NCI-H1092 (cell line): ENCODE measurements at places on chromosomes 6 and 20.

- no peak for DNase-seq
Observed at GRCh38 chr6:56868687-56869086, 86.2 kb upstream of the BEND6 start.

- no peak for DNase-seq
Observed at GRCh38 chr6:108969776-108970175, 121.6 kb downstream of the ARMC2 start.

DNA sequence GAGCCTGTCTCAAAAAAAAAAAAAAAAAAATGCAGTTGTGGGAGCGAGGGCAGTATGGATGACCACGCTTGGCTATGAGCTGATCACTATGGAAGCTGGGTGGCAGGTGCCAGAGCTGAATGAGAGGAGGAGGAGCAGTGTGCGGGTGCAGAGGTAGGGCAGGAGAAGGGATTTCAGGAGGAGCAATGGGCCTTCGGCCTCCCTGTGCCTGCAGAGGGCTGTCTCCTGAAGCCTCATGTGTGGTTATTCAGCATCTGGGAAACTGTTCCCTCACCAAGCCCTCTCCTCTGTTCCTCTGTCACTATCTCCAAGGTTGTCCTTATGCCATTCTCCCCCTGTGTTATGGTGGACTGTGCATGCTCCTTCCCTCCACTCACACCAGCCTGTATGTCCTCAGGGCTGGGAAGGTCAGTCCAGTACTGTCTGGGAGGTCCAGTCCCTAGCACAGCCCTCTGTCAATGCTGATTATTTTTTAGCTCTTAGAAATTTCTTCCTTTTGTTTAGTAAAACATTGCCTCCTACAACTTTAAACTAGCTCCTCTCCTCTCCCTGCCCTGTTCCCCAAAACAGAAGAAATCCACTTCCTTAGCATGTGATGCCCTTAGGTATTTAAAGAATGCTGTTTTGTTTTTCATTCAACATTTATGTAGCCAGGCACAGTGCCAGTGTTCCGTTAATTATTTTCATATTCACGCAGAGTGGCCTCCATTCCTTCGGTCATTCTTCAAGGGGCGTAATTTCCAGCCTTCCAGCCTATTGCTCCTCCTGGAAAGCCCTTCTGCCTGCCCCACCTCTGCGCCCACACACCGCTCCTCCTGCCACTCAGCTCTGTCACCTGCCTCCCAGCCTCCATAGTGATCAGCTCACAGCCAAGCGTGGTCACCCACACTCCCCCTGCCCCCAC lies 48.9 kb downstream of the CNBD2 start:
- no peak for DNase-seq

DNA sequence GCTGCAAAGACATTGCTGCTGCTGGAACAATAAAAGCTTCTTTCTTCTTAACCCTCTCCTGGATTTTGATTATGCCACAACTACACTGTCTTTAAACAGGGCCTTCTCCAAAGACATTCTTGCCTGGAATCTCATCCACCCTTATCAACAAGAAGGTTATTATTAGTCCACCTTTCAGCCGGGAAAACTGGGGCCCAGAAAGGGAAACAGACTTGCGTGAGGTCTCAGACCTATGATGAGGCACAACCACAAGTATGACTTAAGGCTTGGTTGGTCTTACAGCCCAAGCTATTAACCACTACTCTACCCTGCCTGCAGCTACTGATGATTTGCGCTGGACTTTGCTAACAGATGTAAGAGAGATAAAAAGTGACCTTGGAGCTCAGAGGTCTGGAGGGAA lies 62.8 kb upstream of the CTNNBL1 start:
- no peak for DNase-seq

- DNase-seq = no peak
Observed at GRCh38 chr20:50055524-50056083, 57.3 kb downstream of the UBE2V1 start.

DNA sequence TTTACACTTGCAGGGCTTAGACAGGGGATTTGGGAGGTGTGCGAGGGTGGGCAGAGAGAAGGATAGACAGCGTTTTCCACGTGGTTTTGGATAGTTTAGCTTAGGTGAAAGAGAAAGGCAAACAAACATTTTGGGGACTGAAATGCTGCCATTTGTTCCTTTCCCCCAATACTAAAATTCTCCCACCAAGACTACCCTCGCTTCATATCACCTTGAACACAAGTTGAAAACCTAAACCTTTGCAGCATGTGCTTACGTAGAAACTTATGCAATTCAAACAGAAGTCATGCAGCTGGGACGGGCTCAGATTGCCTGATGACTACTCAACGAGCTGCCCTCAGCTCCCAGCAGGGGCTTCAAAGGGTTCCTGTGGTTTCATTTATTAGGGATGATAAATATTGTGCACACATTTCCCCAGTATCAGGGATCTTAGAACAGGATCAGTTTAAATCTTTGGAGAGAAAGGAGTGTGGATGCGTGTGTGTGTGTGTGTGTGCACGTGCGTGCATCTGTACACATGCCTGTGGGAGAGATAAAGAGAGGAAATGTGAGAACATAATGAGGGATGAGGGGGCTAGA lies 77.3 kb downstream of the SLC22A23 start:
- no peak for DNase-seq

DNA sequence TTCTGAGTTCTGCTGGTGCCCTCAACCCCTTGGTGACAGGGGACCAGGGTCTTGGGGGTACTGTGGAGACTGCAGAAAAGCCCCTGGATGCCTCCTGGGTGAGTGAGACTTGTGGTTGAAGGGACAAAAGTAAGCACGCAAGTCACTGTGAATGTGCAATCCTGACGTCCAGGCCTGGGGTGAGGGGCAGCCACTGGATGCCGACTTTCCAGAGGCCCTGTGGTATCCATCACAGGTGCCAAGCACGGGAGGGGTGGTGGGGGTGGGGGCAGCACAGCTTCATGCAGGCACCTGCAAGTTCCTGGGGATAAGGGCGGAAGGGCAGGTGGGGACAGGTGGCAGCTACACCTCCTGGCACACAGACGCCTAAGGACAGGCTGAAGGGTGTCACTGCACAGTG lies 20.1 kb upstream of the UBE2V1 start:
- DNase-seq = no peak

- no peak for DNase-seq
Observed at GRCh38 chr20:16224836-16225235, 348.4 kb downstream of the KIF16B start.

- DNase-seq = no peak
Observed at GRCh38 chr6:38091613-38092012, 272.1 kb downstream of the ZFAND3 start.

GRCh38 chr6:166592821-166593220 lies 6.3 kb upstream of the RAMACL start:
- no peak for DNase-seq

- no peak for DNase-seq
Observed at GRCh38 chr20:41938353-41938752, 320.2 kb upstream of the CHD6 start.

DNA sequence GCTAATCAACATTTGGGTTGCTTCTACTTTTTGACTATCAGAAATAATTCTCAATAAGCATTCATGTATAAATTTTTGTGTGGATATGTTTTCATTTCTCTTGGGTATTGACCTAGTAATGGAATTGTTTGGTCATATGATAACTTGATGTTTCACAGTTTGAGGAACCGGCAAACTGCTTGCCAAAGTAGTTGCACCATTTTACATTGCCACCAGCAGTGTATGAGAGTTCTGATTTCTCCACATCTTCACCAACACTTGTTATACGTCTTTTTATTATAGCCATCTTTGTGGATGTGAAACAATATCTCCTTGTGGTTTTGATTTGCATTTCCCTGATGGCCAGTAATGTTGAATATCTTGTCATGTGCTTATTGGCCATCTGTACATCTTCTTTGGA lies 42.6 kb upstream of the TGM2 start:
- DNase-seq = no peak

DNA sequence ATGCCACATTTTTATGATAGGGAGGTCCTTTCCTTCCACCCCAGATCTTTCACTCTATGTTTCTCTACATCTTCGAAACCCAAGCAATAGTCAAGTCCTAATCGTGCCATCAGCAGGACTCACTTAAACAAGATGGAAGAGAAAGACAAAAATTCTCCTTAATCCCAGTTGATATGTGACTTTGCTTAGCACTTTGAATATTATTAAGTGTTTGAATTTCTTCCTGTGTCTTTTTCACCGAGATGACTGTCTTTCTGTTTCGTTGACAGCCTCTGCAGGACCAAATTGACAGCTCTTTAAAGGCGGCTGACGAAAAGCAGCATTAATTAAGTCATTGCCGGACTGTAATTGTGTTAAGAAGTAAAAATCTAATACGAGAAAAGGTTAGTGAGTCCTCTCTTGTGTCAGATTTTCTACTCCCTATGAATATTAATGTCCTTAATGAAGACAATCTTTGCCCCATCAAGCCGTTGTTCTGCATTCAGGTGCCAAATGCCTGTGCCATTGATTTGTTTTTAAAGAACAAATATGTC lies 208.8 kb upstream of the TSHZ2 start:
- no peak for DNase-seq

- DNase-seq = no peak
Observed at GRCh38 chr20:36519944-36520343, 21.4 kb upstream of the MYL9 start.

- no peak for DNase-seq
Observed at GRCh38 chr6:3315841-3316240, 57.1 kb downstream of the PSMG4 start.

- DNase-seq = no peak
Observed at GRCh38 chr20:53312957-53313356, 280.7 kb downstream of the ZNF217 start.

- no peak for DNase-seq
Observed at GRCh38 chr6:96611342-96611991, 48.5 kb downstream of the FHL5 start.

- no peak for DNase-seq
Observed at GRCh38 chr6:16564436-16564835, 196.8 kb downstream of the ATXN1 start.

DNA sequence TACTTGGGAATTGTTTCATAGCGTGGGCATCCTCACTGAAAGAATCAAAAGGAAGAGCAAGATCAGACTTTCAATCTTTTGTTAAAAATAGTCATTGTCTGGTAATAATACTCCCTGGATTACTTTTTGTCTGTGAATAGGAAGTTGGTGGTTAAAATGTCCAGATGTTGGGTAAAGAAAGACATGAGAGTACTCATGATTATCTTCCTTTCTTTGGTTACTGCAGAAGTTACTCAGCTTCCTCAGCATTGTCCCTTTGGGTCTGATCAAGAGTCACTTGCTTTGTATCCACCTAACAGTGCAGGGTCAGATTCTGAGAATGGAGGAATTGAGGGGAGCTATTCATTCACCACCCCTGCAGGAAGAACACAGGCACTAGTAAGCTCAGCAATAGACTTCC lies 54.6 kb downstream of the RIN2 start:
- no peak for DNase-seq

DNA sequence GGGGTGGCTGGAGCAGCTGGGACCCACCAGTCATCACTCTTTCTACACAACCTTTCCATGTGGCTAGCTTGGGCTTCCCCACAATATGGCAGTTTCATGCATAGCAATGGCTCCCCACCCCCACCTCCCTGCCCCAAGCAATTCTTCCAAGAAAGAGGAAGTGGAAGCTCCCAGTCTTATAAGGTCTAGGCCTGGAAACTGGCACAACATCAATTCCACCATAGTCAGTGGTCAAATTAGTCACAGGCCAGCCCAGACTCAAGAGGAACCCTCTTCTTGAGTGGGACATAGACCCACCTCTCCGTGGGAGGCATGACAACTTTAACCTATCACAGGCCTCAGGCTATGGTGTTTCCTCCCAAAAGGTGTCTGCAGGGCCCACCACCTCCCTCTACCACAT lies 17.7 kb downstream of the TGM6 start:
- DNase-seq = no peak
